ENCODE measurements at places on chromosomes 13 and 19.

DNA sequence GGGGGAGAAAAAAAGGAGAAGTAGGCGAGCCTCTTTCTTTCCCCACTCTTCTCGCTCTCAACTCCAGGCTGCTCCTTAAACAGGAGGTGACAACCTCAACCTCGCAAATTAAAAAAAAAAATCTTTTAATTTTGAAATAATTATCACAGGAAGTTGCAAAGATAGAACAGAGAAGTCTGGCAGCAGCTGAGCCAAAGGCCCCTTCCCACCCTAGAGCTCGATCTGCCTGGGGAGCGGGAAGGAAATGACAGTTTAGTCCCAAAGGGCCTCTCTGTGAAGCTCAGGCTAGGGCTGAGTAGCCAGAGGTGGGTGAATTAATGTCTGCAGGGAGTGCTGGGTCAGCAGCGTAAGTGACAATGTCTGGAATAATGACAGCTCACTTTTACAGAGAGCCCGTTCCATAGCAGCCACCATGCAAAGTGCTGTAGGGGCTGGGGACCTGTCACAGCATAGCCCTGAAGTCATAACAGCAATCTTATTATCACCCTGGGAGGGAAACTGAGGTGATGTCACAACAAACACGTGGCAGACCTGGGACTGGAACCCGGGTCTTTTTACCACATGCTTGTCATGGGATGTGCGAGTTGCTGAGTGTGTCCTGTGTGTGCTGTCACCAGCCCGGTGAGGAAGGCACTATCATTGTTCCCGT is 8.8 kb upstream of the CD22 start:
- DNase-seq, result no peak

DNA sequence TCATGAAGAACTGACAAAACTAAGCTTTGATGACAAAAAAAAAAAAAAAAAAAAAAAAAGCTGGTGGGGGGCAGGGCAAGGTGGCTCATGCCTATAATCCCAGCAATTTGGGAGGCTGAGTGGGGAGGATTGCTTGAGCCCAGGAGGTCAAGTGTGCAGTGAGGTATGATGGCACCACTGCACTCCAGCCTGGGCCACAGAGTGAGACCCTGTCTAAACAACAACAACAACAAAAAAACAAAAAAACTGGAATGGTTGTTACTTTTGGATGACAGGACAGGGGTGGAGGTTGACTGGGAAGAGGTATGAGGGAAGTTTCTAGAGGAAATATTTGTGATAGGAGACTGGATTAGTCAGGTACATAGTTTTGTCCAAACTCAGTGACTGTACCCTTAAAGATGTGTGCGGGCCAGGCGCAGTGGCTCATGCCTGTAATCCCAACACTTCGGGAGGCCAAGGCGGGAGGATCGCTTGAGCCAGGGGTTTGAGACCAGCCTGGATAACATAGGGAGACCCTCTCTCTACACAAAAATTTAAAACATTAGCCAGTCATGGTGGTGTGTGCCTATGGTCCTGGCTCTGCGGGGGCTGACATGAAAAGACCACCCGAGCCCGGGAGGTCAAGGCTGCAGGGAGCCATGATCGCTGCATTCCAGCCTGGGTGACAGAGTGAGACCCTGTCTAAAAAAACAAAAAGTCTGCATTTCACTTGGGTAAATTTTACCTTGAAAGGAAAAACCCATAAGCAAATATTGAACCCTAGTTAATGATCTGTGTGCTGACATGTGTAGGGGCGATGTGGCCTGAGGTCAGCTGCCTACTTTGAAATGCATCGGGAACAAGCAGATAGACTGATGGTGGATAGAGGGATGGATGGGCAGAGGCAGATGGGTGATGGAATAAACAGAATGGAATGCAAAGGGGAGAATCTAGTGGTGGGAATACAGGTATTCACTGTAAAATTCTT is 37.0 kb downstream of the CERS4 start:
- no peak for DNase-seq

- no peak for DNase-seq
These were observed 304.7 kb downstream of the POU4F1 start for GRCh38 chr13:78298657-78299056.

DNA sequence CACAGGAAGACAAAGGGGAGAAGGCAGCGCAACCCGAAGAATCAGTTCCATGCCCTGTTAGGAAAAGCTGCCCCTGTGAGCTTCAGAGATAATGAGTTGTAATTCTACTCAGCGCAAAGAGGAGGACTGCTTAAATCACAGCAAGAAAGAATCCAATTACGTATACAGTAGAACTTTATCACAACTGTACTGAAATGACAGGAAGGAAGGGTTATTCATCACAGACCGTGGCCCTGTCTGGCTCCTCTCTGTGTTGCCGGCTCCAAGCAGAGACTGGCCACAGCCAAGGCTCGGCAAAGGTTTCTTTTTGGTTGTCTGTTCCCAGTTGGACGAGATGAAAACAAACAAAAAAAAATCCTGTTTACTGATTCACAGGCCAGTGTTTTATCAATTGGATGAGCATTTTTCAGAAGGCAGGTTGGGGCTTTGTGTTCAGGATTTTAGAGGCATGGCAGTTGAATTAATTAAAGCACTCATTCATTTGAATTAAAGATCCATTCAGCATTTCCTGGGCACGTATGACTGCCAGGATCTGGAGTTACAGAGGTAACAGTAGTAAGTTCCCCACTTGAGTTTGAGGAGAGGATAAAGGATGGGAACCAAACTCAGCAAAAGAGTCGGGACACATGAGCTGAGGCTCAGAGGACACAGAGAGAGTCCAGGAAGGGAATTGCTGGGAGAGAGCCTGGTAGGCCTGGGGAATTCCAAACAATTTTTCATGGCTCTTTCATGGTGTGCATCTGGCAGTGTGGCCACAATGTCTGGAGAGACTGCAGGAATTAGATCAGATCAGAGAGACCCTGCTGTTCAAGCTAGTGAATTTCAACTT is 341.0 kb downstream of the DNAJC15 start:
- DNase-seq, result no peak

DNA sequence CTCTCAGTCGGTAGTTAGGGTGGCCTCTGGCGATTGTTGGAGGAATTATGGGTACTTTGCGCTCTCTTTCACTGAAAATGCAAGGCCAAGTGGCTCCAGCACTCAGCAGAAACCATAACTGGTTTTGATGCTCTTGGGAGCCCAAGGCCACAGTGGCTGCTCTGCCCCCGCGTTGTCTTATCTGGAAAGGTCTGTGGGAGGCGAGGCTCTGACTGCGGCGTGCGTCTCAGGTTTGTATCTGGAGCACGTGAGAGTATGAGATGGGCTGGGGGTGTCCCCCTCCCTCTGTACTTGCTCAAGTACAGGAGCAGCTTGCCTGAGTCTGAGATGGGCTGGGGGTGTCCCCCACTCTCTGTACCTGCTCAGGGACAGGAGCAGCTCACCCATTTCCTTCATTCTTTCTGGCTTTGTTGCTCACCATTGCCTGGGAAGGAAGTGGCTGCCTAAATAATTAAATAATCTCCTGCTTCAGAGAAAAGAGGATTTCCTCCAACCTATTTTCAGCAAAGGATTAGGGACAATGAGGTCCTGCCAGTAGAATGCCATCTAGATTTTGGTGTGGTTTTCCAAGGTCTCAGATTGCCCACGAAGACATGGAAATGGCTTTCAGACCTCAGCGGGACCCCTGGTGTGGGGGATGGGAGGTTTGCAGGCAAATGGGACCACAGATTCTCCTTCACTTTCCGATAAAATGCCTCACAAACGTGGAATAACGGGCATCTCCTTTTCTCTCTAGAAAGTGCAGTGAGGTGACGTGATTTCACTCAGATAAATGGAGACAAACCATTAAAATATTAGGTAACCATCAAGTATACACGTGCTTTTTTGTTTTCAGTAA is 14.7 kb downstream of the ATP11A start:
- no peak for DNase-seq

DNA sequence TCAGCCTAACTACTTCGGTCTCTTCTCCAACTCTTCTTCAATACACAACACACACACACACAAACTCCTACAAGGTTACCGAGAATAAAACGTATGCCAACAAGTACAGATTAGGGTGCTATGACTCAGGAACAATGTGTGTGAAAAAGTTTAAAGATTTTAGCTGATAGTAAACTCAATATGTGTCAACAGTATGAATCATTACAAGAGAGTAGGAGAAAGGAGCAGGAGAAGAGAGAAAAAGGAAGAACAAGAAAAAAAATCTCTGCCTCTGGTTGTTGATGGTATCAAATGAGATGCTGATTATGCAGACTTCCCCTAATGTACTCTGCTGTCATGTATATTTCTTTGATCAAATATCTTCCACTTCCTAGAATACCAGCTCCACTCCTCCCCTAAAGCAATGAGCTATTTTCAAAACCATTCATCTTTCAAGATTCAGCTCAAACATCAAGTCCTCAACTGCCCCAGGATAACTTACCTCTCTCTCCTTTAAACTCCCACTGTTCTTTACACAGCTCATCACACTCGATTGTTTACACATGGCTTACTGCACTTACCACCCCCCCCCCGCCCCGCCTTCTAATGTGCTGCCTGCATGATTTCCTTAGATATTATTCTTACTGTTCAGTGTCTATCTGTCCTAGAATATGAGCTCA is 95.6 kb downstream of the FAM216B start:
- no peak for DNase-seq

GRCh38 chr19:23343434-23344010 is 51.7 kb downstream of the ZNF91 start:
- DNase-seq, result no peak

DNA sequence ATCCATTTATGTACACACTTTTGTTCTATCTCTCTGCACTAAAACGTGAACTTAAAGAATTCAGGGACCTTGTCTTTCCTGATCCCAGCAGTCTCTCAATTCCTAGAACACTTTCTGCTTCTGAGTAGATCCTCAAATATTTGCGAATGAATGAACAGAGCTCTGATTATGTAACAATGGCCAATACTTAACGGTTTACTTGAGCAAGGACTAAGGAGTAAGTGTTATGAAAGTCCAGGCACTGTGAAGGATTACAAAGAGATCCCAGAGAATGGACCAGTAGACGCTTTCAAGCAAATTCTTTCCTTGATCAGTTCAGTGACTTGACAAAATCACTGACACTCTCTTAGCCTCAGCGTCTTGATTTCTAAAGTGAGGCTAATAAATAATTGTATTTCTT is 514.5 kb upstream of the KLHL1 start:
- DNase-seq, result no peak

GRCh38 chr19:5179256-5179655 is 161.4 kb downstream of the PTPRS start:
- no peak for DNase-seq

- DNase-seq, result no peak
These were observed 264.5 kb upstream of the TSHZ3 start for GRCh38 chr19:31613683-31614219.

DNA sequence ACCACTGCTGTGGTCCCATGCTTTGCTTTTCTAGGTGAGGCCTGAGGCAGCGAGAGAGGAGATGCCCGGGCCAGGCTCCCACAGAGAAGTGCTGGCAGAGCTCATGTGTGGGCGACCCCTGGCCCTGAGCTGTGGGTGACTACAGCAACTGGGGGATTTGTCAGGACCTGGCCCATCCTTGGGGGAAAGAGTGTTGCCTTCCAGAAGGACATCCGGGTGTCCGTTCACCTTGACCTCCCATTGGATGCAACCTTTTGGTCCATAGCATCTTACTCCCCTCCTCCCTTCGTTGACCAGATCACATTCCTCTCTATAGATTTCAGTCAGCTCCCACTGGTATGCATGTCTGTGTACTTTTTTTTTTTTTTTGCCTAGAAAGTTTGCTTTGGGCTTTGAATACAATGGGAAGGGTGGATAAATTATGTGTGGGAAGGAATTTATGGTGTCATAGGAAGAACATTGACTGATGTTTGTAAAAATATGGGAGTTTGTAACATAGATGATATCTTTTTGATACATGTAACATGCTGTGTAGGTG is 84.2 kb upstream of the RNF113B start:
- DNase-seq, result no peak

DNA sequence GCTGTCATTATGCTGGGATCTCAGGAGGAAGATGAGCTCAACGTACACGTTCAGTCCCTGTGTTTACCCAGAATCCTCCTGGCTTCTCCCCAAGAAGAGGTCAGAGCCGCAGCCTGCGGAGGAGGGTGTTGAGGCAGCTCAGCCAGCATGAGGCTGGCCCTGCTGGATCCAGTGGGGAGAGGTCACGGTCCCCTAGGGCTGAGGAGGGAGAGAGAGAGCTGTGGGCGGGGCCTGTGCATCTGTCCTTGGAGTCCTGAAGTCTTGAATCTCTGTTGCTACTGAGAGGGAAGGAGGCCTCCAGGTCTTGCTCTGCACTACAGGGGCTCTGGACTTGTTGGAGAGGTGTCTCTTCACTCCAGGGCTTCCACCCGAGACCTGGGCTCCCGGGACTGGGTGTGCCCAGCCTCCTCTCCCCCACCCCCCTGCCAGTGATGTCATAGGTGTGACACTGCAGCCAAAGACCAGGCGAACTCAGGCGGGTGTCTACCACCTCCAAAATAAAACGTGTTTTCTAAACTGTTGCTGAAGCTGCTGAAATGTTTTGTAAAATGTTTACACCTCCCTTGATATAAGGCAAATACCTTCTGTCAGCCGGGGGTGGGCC is 77.9 kb upstream of the KCTD15 start:
- DNase-seq, result no peak

- peak; percentile 60 for DNase-seq
These were observed 70.5 kb upstream of the ZNF420 start for GRCh38 chr19:37007587-37008220.

- DNase-seq, result no peak
These were observed 447 bp downstream of the RBM42 start for GRCh38 chr19:35629332-35629633.

DNA sequence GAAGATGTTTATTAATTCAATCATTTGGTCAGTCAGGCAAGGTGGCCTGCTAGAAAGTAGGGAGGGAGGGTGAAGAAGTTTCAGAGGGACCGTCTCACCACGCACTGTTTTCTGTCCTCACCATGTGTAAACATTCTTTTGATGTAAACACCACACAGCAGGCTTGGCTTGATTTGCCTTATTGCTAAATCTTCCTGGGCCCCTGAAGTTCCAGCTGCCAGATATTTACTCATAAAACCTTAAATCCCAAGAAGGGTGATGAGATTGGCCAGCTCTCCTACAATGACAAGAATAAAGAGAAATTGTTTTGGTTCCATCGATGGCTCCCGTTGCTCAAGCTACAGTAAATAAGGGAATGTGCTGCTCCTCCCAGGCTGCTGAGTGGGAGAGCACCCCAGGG is 198.2 kb upstream of the TMTC4 start:
- no peak for DNase-seq

GRCh38 chr19:18940769-18941627 is at the start of gene HOMER3:
Gene HOMER3 (minus strand): TSS chr19:18941217. CDS start chr19:18938982, 2,235 bp downstream.
- DNase-seq, result peak; percentile 85

- no peak for DNase-seq
These were observed 784 bp downstream of the BCL3 start for GRCh38 chr19:44749292-44749691.

- DNase-seq, result no peak
These were observed 2.3 kb downstream of the OR7C2 start for GRCh38 chr19:14943601-14944000.
